Activated T-cell treated with anti-CD3 and anti-CD28 coated beads for 4 hours (primary cell): ENCODE measurements at places on chromosomes 7 and 10.

DNA sequence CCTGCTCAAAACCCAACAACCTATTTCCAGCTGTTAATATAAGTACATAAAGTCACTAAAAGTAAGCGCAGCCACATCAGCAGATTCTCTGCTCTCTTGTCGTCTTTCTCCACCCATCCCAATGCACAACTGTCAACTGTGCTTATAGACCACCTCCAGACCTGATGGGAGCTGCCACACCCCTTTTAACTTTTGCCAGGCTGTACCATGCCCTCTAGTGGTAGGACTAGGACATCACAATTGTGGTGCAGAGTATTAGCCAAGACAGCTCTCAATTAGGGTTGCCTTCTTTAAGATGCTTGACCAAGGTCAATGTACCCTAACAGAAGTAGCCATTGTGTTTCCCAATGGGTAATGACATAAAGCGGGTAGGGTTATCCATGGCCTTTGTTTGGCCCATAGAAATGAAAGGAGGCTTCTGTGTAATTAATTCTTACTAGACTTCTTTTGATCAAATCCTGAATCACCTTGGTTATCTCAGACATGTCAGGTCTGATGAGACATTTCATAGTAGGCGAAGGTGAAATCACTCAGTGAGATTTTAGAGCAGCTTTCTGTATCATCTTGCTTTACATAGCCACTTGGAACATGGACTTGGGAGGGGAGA is 68.1 kb downstream of the SCRN1 start:
- peak; percentile 14 for DNase-seq

- no peak for DNase-seq
Measured at GRCh38 chr7:43479042-43479441, 103.9 kb upstream of the STK17A start.

DNA sequence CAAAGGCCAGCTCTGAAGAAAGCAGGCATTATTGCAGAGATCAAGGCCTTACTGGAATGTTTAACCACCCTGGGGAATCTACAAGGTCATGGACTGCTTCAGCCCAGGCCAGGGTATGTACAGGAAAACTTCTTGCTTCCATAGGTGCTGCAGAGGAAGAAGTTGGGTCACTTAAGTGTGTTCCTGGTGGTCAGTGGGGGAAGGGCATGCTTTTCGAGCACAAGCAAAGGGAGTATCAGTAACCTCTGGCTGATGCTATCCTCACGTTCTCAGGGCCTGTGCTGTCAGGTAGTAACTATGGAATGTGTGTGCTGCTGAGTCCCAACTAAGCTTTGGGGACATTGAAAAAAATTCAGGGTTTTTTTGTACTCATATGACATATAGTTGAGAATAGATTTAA is 234.0 kb upstream of the SP4 start:
- DNase-seq = no peak

- DNase-seq = no peak
Measured at GRCh38 chr7:1526271-1526754, 4.2 kb upstream of the MAFK start.

DNA sequence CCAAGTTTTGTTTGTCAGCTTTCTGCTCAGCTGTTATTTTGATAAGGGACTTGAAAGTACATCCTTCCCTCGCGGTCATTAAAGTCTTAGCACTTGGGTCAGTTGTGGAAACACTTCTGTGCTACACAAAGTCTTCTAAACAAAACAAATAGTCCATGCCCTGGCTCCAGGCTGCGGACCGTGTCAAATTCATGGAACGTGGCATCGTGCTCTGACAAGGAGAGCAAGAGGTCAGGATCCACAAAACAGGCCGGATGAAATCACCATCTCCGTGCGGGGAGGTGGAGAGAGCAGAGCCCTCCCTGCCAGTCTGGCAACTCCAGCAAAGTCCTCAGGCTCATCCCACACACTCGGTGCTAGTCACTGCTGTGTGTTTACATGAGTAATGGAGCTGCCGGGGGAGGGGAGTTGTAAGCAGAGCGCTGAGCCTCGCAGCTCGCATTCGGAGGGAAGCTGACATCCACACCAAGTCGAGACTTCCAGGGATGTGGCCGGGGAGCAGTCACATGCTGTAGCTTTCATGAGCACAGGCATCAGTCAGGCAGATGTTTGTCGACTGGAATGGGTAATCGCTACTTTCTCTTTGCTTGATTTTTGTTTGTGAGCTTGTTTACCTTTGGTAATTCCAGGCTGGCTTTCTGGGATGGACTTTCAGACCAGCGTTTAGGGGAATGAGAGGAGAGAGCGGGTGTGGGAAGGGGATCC is 147.6 kb downstream of the ARID5B start:
- DNase-seq = peak; percentile 67

- no peak for DNase-seq
Measured at GRCh38 chr10:126964190-126964589, 59.0 kb downstream of the DOCK1 start.

DNA sequence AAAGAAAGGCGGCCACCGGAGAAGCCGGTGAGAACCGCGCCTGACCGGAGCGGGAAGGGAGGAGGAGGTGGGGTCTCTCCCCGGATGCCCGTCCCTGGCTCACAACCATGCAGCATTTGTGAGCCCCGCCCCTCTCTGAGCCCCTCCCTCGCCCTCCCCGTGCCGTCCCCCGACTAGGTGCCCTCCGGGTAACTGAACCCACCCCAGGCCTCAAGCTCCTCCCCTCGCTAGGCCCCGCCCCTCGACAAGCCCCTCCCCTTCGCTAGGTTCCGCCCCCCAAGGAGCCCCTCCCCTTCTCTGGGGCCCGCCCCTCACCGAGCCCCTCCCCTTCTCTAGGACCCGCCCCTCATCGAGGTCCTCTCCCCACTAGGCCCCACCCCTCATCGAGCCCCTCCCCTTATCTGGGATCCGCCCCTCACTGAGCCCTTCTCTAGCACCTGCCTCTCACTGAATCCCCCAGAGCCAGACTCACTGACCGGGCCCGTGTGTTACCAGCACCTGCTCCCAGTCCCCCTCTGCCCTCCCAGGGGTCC is 42.2 kb upstream of the HSPB1 start:
- DNase-seq = peak; percentile 14

DNA sequence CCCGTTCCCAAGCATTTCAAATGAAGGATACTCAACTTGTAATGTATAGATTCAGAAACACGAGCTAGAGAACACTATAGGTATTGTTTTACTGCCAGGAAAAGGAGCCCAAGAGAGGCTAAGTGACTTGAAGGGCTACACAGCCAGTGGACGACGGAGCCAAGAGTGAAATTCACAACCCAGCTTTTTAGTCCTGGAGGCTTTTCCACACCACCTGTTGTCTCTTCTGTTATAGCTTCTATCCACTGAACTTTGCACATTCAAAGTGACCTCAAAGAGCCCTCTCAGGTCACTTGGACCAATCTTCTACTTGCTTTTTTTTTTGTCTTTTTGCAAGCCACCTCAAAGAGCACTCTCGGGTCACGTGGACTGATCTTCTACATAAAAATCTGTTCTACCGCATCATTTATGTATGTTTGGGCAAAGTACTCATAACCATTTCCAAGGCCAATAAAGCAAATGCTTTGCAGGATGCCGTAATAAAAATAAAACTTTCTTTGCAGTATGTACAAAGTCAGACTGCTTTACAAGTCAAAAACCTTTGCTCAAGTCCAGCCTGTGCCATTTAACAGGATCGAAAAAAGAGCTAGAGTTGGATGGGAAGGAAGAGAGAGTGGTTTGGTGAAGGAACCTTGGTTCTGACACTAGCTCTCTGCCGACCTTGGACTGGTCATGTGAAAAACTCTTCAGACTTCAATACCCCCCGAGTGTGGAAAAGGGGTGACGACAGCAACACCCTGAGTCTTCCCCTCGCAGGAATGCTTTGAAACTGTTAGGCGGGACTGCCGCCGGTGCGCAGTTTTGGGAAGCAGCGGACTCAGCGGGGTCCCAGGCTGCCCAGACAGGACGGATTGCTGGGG is 821 bp downstream of the SLC35B4 start:
- DNase-seq = peak; percentile 3

GRCh38 chr10:44938956-44939355 is 20.6 kb upstream of the RASSF4 start:
- no peak for DNase-seq

GRCh38 chr10:94066411-94066810 is 72.7 kb downstream of the PLCE1 start:
- no peak for DNase-seq

DNA sequence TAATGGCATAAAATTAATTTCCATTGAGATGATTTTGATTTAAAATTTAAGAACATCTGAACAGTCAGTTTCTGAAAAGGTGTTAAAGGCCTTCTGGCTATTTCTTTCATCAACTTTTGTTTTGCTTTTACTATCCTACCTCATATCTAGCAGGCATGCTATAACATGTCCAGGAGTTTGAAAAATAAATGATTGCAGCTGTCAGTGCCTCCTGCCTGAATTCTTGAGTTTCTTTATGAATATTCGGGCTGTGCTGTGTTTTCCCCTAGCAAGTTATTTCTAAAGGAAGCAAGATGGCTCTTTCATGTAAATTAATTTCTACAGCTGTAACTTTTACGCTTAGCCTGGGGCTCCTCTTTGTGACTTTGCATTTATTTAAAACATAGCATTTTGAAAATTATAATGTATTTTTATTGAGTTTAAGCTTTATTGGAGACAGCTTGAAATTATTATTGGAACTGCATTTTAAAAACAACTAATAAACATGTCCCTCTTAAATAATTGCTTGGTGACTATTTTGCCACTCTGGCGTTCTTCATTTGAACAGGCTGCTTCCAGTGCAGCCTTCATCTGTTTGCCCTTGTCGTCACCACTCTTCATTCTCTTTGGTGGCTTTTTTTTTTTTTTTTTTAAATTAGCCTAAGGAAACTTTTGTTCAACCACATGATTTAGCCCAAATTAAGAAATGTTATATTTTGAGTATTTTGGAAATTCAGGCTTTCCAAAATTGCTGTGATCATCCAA is 1083.4 kb upstream of the LRRN3 start:
- DNase-seq = no peak

DNA sequence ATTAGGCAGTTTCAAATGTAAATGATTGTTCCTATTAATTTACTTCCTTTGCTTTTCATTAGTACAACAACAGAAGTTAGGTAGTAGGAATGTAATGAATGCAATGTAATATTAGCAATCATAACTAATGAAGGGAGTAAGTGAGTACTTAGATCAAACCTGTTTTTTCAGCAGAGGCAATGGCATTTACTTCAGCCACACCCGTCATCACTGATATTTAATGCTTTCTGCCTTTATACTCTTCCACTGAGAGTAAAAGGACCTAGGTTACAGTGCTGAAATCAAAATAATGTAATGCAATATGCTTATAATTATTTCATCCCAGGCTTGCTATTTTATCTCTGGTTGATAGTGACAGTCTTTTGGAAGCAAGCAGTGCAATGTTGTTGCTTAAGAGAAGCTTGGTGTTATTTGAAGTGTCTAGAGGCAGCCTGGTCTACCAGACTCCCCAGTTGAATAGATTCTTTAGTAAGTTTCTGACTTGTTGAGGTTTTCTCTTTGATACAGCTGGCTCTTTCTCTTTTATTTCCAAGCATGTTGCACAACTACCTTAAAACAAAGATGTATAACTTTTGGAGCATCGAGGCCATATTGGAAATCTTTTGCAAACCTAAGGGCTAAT is 149.4 kb downstream of the RNLS start:
- no peak for DNase-seq

GRCh38 chr7:91872069-91872468 is 8.4 kb downstream of the MTERF1 start:
- no peak for DNase-seq

- no peak for DNase-seq
Measured at GRCh38 chr10:130064783-130065182, 45.8 kb downstream of the C10orf143 start.

DNA sequence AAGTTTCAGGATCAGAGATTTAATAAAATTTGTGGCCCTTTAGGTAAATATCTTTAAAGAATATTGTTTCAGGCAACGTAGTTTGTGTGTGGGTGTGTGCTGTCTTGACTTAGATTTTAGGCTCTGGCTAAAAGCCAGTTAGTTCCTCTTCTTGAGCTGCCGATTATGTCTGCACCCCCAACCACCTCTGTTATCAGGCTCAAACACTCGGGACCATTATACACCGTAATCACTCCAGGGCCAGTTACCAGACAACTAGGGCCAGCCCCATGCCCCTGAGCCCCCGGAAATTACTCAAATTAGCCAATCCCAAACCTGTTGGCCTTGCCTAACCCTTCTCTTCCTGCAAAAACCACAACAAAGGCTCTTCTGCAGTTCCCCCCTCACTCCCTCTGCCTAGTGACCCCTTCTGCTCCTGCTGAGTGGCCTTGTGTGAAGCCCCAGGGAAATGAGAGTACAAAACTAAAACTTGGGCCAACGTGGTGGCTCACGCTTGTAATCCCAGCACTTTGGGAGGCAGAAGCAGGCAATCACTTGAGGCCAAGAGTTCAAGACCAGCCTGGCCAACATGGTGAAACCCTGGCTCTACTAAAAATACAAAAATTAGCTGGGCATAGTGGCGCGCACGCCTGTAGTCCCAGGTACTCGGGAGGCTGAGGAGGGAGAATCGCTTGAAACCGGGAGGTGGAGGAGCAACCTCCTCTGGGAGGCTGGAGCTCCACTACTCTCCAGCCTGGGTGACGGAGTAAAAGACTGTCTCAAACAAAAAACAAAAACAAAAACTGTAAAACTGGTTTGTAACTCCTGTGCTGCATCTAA is 9.2 kb upstream of the HNRNPF start:
- DNase-seq = no peak

GRCh38 chr7:66948480-66949109 is 27.6 kb downstream of the TMEM248 start:
- DNase-seq = no peak

DNA sequence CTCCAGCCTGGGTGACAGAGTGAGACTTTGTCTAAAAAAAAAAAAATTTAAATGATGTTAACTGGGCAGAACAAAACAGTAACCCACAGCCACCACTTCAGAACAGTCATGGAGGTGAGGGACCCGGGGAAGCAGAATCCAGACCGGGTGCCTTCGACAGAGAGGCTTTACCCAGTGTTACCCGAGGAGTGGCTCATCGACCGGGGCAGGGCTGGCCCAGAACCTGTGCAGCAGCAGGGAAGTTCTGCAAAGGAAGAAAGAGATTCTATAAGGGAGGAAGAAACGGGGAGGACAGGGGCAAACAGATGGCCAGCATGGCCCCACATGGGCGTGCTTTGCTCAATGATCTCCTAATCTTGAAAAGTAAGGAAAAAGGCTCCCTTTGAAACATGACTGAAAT is 26.0 kb upstream of the UBE3C start:
- no peak for DNase-seq

DNA sequence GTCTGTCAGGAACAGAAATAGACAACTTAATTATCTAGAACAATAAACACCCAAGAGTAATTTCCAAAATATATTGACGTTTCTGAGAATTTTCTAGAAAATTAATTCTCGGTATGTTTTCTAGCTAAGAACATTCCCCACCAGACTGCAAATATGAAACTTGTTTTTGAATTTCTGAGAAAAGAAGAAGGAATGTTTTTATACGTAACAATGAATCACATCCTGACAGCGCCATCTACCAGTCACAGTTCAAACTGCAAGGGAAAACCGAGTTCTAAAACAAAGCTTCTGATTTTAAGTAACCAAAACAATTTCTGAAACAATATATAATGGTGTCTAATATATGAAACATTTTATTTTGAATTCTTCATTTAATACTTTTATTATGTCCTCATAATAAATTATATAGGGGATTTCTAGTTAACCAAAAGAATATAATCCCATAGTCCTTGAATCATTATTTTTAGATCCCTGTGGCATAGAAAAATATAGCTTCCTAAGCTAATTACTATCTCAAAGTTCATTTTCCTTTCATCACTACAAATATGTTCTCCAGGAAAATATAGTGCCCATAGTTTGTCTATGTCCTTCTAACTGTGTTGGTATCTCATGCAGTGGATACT is 34.5 kb upstream of the MEOX2 start:
- DNase-seq = no peak

- no peak for DNase-seq
Measured at GRCh38 chr10:13816195-13816925, 229.6 kb downstream of the PRPF18 start.

- DNase-seq = no peak
Measured at GRCh38 chr10:119498889-119499676, 43.4 kb downstream of the RGS10 start.
